ENCODE measurements at places on chromosomes 6 and 20.
A peak's percentile ranks its signal among the peaks of the same experiment; 100 is the strongest.

DNA sequence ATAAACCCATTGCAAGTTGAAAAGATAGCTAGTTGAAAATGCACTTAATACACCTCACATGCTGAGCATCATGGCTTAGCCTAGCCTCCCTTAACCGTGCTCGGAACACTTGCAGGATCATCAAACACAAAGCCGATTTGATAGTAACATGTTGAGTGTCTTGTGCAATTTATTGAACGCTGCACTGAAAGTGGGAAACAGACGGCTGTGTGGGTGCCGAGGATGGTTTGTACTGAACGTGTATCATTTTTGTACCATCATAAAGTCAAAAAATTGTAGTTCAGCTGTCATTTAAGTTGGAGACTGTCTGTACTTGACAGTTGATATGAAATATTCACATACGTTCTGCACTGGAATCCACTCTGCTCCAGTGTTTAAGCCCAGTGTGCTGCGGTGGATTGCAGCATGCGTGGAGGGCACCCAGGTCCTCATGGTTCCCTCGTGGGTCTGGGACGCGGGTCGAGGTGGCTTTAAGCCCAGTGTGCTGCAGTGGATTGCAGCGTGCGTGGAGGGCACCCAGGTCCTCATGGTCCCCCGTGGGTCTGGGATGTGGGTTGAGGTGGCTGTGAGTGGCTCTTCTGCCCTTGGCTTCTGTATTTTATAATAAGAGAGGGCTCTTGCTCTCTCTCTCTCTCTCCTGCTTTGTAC, 77.0 kb downstream of the CDH4 start:
- DNase-seq, result no peak

GRCh38 chr6:134041093-134041492, 11.3 kb downstream of the SLC2A12 start:
- peak; percentile 64 for DNase-seq

DNA sequence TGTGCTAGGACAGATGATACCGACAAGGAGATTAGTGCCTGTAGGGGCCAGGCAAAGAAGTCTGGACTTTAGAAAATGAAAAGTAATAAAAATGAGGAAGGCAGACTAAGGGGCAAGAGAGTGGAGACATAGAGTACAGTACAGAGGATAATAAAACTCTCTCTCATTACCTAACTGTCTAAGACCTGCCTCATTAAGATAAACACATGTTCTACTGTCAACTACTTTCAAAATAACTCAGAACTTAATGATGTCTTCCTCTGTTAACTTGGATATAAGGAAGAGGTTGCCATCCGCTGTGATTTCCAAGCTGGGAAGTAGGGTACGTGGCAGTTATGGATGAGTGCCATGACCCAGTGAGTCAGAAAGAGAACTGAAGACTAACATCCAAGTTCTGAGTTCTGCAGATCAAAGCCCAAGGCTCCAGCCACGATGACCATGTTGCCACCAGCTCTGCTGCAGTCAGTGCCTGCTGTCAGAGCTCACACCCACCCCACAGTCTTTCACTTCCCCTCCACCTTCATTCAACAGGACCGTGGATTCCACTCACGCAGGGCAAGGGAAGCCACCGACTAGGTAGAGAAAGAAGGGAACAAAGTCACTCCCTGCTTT, 81.8 kb downstream of the KIF16B start:
- no peak for DNase-seq

GRCh38 chr6:82129797-82130196, 117.7 kb downstream of the IBTK start:
- DNase-seq, result no peak

GRCh38 chr6:100460650-100461204, 4.0 kb downstream of the SIM1 start:
- DNase-seq, result peak; percentile 18

DNA sequence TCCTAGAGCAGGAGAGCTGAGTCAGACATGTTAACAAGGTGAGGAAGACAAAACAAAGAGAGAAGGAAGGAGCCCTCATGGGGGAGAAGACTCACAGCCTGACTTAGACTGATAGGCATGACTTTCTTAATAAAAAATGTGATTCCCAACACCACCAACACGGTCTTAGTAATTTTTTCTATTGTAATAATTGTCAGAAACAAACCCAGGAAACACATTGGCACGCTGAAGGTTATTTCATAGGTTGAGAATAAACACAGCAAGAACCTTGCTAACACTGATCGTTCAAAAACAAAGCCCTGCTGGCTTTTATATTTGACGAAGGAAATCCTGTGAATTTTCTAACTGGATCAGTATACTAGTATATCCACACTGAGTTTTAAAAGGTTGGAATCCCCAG, 286.8 kb downstream of the HACE1 start:
- DNase-seq, result no peak

DNA sequence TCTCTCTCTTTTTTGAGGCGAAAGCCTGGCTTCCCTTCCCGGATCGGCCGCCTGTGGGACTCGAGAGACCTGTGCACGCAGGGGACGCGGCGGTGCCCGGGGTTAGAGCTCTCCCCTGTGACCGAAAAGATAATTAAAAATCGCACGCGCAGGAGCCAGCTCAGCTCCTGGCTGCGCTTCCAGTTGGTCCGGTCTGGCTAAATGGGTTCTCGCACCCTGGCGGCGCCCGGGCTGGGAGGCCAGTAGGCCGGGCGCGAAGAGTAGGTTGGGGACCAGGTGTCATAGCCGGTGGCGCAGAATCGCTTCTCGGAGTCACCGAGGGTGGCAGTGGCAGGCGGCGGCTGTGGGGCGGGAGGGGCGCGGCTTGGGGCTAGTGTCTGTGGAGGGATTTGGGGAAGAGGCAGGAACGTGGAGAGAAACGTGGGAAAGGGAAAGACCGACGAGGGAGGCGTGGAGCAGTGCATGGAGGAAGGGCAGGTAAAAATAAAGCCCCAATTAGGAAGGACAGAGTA, 41.9 kb upstream of the SUPT3H start:
- DNase-seq, result no peak

DNA sequence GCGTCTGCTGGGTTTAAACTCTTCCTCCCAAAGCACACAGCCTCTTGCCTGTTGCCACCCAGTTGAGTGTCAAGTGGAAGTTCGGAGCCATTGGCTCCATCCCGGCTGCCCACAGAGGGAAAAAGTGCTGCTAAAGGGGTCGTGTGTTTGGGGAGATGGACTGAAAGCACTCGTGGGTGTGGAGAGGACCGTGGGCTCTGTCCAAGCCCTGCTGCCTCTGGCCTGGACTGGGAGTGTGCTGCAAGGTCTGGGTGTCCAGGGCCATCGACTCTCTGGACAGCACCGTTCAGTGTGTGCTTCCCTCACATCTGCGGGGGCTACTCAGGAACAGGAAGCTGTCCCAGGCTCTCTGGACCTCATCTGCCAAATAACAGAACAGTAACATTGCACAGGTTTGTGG, 269.3 kb downstream of the DLL1 start:
- no peak for DNase-seq

- no peak for DNase-seq
Observed at GRCh38 chr6:47571488-47571887, 93.9 kb downstream of the CD2AP start.

GRCh38 chr6:153553627-153554026, 422.5 kb upstream of the RGS17 start:
- no peak for DNase-seq

DNA sequence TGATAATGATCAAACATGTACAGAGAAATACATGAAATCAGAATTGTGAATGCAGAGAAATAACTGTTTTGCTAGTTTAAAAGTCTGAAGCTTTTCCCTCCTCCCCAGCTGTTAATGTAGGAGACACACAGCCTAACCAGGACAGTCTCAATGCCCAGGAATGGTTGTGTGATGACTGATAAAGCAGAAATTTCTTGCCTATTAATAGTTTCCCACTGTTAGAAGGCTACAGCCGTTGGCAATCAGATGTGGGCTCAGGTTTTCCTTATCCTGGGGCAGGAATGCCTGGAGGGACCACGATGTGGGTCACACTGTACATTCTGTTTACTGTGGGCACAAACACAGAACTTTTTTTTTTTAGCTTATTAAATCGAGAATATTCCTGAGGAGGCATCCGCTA, 1.9 kb downstream of the PPP1R3D start:
- no peak for DNase-seq

DNA sequence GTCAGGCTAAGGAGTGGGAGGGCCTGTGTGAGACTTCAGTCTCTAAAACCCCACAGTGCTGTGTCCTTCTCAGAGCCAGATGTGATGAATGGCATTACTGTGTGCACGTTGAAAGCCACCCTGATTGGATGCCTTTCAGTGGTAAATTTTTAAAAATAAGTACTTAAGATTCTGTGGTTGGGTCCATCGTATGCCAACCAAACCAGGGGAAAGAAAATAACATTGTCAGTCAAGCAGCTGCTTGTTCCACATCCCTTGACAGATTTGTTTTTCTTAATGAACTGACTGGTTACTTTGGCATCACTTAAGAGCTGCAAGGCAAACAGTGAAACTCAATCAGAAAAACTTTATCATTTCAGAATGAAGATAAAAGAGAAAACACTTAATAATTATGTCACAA, 334.0 kb upstream of the NT5E start:
- no peak for DNase-seq

- no peak for DNase-seq
Observed at GRCh38 chr6:110358553-110359160, 508 bp upstream of the METTL24 start.

DNA sequence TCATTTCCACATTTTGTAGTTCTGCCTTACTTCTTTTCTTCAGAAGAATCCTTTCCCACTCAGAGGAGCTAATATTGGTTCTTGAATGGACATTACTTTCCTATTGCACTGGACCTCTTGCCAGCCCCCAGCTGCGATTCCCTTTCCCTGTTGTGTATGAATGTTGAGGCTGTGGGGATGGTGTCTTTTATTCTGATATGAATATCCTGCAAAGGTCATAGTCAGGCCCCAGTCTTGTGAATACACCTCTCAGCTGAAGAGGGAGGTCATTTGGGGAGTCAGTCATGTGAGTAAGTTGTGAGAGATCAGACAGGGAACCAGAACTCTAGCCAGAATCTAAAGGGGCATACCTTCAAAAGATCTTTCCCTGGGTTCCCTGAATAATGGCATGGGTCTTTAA, 32.6 kb upstream of the OSTM1 start:
- no peak for DNase-seq

DNA sequence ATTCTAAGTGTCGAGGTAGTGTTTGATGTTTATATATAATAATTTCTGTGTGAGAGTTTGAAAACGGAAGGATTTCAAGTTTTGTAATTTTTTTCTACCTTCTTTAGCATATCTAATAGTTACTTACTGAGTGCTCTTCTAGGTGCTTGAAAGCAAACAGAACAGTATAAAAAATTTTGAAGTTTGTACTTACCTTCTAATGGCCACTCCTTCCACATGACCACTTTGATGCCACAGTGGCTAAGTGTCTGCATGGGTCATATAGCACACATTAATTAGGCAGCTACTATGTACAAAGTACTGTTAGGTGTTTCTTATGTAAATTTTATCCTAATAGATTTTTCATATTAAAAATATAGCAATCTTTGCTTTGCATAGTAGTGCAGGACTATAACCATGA, 21.1 kb downstream of the RPRD1B start:
- DNase-seq, result no peak

DNA sequence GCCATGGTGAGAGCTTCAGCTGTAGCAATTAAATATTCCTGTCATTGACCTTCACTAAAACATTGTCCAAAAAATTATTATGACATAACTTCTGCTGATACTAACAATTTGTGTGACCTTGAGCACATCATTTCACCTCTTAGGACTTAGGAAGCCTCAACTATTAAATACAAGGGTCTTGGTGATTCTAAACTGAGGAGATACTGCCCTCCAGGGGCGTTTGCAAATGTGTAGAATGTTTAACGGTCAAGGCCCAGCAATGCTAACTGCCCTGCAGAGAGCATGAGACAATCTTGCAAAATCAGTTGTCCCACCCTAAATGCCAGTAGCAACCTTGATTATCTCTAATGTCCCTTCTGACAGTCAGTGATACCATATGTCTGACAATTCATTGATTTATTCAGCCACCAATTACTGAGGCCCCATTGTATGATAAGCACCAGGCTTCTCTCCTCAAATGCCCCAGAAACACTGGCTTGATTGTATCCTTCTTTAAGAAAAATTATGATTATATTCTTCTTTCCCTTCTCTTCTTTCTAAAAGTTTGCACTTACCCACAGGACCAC, 284.1 kb upstream of the PLN start:
- DNase-seq, result peak; percentile 10

GRCh38 chr6:117676577-117677218, 1.4 kb downstream of the NUS1 start:
- DNase-seq, result no peak

- DNase-seq, result no peak
Observed at GRCh38 chr20:22307409-22307808, 277.0 kb downstream of the FOXA2 start.

GRCh38 chr6:101722991-101723579, 329.6 kb downstream of the GRIK2 start:
- no peak for DNase-seq

DNA sequence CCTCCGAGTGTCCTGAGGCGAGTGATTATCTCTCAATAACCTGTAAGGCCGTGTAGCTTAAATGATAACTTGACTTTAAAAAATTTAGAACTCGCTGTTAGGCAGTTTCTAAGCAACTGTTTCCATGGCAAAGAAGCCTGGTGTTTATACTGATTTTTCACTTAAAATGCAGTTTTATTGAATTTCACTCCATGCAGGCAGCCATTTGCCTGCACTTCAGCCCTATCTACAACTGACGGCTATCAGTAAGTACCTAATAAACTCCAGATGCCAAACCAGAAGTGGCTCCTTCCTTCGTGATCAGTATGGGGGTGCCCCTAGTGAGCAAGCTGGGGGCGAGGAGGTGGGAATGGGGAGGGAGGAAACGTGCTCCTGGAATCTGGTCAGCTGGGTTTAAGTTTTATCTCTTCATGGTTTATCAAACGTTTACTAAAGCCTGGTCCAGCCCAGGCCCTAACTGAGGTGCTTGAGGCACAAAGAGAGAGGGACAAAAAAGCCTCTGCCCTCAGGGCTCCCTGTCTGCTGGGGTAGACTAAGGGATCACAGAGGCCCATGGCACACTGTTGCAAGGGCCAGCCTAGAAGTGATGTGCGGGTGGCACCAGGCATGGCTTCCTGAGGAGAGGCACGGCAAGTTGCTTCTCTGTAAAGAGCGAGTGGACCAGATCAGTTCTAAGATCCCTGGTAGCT, 45.5 kb downstream of the TTI1 start:
- DNase-seq, result no peak

DNA sequence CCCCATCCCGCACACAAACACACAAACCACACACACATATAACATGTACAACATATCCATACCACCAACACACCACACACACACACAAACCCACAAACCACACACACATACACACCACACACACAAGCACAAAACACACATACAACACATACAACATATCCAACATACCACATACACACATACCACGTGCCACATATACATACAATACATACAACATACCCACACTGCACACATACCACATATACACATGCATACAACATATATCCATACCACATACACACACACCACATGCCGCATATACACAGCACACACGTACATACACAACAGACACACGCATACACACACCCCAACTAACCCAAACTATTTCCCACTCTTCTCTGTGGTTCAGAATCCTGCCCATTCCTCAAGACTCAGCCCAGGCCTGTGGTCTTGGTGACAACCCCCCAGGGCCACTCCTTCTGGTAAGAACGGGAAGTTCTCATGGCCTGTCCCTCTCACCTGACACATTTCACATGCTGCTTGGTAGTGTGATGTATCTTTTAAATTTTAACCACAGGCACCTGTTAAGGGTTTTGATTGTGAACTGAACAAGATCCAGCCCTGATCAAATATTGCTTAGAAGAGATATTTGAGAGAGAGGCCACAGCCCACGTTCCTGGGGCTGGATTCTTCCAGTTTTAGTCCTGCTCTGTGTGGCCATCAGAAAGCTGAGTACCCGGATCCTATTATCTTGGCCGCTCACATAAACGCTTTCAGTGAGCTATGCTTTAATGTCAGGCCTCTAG, 55.9 kb upstream of the KCNK16 start:
- no peak for DNase-seq

Measured in urothelium cell line (cell line).